ENCODE measurements at places on chromosomes 2 and 18.

DNA sequence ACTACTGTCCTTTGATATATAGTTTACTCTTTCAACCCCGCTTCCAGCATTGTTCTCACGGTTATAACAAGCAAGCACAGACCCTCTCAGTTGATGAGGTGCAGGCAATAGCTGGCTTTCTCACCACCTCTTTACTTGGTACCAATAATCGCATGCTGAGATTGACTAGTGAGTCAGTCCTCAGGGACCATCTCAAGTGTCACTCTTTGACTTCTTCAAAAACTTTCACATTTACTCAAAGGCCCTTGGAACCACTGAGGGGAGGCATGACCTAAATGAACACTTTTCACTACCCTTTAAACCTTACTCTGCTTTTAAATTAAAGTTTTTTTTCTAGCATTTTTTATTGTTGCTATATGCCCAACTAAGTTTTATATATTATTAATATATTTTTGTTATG is 101.8 kb downstream of the DAW1 start:
- DNase-seq, result no peak

DNA sequence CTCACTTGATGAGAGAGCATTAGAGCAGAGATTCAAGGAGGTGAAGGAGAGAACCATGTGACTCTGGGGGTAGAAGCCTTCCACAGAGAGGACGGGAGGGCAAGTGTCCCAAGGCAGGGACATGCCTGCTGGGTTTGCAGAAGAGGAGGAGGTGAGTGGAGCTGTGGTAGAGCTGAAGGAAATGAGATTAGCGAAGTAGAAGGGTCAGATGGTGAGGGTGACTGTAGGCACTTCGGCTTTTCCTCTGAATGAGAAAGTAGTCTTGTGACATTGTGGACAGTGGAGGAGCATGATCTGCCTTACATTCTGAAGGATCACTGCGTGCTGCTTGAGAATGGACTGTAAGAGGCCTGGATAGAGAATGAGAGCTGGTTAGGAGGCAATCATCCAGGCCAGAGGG is 126.0 kb downstream of the NXPH2 start:
- no peak for DNase-seq

GRCh38 chr2:224882291-224883171 is 159.7 kb downstream of the DOCK10 start:
- peak; percentile 83 for DNase-seq

- peak; percentile 65 for DNase-seq
These were observed 59.7 kb downstream of the PTH2R start for GRCh38 chr2:208466151-208466919.

DNA sequence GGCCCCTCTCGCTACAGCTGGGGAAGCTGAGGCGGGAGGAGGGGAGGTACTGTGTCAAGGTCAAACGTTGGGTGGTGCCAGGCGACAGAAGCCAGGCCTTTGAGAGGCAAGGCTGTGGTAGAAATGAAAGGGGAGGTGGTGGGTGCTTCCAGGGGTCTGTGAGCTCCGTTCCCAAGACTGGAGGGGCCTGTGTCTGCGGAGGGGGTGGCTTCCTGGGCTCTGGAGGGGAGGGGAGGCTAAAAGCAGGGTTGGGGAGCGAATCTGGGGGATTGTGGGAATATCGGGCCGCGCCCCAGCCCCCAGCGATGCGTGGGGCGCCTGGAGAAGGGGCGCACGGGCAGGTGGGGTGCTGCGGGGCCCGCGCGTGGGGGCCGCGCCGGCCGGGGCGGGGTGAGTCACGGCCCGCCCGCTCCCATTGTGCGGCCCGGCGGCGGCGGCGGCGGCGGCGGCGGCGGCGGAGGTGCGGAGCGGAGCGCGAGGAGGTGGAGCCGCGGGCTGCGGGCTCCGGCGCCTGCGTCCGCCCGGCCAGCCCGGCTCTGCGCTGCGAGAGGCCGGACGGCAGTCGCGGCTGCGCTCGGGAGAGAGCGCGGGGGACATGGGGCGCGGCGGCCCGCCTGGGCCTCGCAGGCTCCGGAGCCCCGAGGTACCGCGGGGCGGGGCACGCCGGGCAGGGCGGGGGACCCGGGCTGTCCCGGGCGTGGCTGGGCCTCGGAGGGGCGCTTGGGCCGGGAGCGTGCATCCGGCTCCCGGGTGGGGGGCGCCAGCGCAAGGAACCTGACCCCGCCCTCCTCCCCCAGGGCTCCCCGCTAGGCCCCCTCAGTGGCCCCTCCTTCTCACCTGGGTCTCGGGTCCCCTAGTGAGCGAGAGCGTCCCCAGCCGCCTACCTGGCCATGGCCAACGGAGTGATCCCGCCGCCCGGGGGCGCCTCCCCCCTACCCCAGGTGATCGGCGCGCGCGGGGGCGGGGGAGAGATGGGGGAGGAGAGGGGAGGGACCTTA is at the start of gene SLC4A3:
Gene SLC4A3 (plus strand): TSS at position 528 of the 998 bp plus-strand sequence. CDS start 363 bp downstream, at position 891.
- peak; percentile 46 for DNase-seq

- no peak for DNase-seq
These were observed 112.7 kb upstream of the PTPRM start for GRCh38 chr18:7454429-7454828.
